ENCODE measurements at places on chromosomes 16 and 17.

GRCh38 chr17:43428524-43428923 lies 29.7 kb downstream of the ARL4D start:
- DNase-seq, result no peak

- DNase-seq, result no peak
These were observed 52.1 kb downstream of the CUEDC1 start for GRCh38 chr17:57902800-57903759.

- no peak for DNase-seq
These were observed 41.4 kb downstream of the KSR1 start for GRCh38 chr17:27497696-27498095.

- no peak for DNase-seq
These were observed 2.0 kb downstream of the P4HB start for GRCh38 chr17:81858170-81858966.

GRCh38 chr16:21071741-21072140 lies 78.9 kb downstream of the DNAH3 start:
- no peak for DNase-seq

- DNase-seq, result peak; percentile 98
These were observed 10.9 kb upstream of the FAM171A2 start for GRCh38 chr17:44374306-44375195.

GRCh38 chr16:50251375-50252081 lies 14.8 kb upstream of the ADCY7 start:
- DNase-seq, result no peak

GRCh38 chr17:57470906-57471305 lies 214.6 kb downstream of the MSI2 start:
- DNase-seq, result no peak

- no peak for DNase-seq
These were observed 2.1 kb upstream of the ZNF469 start for GRCh38 chr16:88380619-88381018.

DNA sequence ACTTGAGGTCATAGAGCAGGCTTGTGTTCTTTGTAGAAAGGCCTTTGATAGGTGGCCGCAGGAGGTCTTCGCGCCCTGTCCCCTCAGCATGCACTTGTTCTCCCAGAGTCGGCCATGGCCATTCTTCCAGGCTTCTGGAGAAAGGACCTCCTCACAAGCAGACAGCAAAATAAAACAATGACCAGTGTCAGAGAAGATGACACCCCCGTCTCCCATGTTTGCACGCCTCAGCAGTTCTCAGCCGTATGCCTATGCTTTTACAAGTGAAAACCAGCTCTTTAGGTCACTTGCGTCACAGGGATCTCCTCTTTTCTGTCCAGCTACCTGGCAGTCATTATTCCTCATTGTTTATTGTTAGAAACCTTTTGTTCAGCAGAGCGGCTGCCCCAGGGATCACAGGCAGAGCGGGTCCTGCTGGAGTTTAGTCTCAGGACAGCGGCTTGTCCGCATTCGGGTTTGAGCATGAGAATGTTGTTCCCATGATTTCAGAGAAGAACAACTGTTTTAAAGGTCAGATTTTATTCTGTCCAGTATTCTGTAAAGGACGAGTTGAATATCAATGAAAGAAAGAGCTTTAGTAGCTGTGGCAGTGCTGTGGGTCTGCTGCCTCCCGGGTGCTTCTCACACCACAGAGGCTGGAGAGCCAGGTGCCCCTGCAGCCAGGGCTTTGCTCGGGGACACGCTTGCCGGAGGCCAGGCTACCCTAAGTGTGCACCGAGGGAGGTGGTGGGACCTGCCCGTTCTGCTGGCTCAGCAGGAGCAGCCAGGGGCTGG lies 123.9 kb downstream of the RPTOR start:
- peak; percentile 57 for DNase-seq

DNA sequence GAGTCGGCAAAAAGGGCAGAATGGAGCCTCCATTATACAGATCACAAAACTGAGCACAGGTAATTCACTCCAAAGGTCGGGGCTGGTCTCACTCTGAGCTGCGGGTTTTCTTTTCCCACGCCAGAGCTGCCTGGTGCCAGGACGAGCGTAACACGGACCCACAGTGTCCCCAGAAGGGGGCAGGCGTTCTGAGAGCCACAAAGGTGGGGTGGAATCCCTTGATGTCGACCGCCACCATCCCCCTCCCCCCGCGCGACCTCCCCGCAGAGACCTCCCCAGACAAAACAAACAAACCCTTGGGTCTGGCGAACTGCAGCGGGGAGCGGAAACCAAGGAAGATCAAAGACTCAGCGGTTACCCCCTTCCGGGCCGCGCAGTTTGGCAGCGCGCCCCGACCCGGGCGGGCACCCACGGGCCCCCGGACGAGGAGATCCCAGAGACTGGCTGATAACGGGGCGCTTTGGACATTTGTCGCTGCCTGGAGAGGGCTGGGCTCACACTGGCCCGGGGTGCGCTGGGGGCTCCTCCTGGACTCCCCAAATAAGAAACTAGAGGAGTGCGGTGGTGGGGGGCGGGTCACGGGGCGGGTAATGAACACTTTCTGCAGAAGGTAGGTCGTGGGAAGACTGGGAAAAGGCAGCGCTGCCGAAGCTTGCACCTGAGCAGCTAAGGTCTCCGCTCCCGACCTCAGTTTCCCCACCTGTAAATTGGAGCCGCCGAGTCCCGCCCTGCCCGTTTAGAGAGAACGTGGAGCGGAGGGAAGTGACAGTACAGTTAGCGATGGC lies 664 bp upstream of the NKD1 start:
- DNase-seq, result peak; percentile 87

- DNase-seq, result no peak
These were observed 6.1 kb downstream of the KRT35 start for GRCh38 chr17:41474863-41475262.

DNA sequence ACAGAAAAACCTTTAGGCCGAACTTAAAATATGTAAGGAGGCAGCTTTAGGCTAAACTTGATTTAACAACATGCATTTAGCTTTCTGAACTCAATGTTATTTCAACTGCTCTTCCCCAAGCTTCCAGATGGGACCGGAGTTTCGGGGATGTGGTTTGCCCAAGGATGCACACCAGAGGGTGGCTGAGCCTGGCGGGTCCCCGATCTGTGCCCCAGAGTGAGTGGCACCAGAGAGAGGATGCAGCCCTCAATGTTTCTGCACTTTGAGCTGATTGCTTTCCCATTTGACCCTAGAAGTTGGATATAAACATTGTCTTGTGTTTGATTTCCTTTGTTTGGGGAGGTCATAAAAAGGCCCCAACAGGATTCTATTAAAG lies 348.0 kb upstream of the TNRC6C start:
- no peak for DNase-seq

DNA sequence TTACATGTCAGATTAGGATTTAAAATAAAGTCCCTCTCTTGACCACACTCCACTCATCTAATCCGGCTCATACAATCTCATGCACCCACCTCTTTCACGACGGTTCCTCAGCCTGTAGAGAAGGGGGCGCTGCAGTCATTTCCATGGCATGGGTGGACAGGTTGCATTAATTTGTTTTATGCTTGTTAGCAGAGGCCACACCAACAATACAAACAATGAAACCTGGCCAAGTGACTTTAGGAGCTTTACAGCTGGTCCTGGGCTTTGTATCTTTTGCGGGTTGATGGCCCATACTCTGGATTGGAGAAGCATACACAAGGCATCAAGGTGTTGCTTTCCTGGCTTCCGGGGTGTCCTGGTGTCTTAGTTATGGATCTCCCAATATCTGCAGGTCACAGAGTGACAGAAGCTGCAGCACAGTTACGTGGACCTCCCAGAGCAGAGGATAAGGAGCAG lies 9.7 kb upstream of the SNF8 start:
- DNase-seq, result peak; percentile 92

GRCh38 chr17:6654841-6655731 lies 3.5 kb downstream of the C17orf100 start:
- DNase-seq, result peak; percentile 91

DNA sequence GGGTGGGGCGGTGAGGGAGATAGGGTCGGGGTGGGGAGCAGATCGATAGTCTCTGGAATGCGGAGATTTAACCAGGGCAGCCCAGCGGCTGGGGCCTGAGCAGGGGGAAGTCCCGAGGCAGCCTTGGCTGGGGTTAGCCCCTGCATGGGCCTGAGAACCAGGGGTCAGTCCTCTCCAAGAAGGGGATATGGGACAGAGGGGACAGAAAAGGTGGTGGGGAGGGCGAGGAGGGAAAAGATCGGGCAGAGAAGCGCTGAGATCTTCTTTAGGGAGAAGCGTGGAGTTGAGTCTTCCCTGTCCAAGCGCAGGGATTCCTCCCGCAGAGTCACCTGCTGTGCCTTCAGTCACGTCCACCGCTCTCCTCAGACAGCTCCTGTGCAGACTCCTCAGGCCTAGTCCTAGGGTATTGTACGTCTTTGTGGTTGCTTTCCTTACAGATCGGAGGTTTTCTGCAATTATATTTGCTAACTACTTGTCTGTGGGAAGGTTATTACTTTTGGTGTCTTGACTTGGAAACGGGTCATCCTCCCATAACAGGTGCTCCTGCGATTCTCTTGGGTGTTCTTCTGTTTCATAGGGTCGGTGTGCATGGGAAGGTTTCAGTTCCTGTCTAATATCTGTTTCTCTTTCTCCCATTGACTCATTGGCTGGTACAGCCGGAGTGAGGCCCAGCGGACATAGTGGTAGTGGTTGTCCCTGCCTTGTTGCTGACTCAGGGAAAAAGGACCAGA lies 952 bp downstream of the CD300A start:
- no peak for DNase-seq

DNA sequence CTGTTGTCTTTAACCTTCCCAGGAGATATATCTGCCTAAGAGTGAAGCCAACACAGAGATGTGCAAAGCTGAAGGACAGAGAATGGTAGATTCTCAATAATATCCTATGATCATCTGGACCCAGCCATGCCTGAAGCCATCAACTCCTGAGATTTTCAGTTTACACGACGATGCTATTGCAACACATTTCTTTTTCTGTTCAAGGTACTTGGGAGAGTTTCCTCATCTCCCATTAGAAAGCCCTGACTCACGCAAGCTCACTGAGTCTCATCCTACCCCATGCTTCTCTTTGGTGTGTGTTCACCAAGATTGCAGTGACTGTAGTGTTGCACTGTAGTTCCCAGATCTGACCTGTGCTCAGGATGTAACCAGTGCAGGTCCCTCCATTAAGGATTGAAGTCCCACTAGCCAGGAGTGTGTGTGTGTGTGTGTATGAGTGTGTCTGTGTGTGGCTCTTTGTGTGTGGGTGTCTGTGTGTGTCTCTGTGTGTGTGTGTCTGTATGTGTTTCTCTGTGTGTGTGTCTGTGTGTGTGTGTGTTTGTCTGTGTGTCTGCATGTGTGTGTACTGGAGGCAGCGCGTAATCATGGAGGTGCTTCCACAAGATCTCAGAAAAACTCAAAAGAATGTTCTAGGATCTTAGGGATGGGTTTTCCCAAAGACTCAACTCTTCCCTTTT lies 15.5 kb downstream of the CES1 start:
- peak; percentile 22 for DNase-seq

GRCh38 chr17:83193336-83194185 lies 114.2 kb downstream of the METRNL start:
- no peak for DNase-seq
